Endothelial cell of umbilical vein (primary cell): ENCODE measurements at places on chromosomes 2 and 18. TPM values are rescaled to one million over a fixed set of nuclear protein-coding genes. Genes with fewer than 3 reads are reported as not detected.

Gene HOXD13
- not detected in 2 replicates for total RNA-seq

DNA sequence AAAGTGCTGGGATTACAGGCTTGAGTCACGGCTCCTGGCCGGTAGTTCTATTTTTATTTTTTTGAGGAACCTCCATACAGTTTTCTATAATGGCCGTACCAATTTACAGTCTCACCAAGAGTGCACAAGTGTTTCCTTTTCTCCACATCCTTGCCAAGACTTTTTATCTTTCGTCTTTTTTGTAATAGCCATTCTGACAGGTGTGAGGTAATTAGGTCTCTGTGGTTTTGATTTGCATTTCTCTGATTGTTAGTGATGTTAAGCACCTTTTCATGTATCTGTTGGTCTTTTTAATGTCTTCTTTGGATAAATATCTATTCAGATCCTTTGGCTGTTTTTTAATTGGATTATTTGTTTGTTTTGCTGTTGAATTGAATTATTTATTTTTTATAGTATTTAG is 9.3 kb downstream of the ARMC9 start:
- no peak for DNase-seq
- H3K4me1 ChIP-seq, result no peaks in the 10 kb centered on the region
- no peak overlapping the region for H3K27ac ChIP-seq
- peaks cover 3% of the 10 kb centered on the region for H3K36me3 ChIP-seq
- H3K27me3 ChIP-seq, result no peaks in the 10 kb centered on the region

- no peaks in the 10 kb centered on the region for H3K27me3 ChIP-seq
- H3K4me1 ChIP-seq, result no peaks in the 10 kb centered on the region
- no peaks in the 10 kb centered on the region for H3K36me3 ChIP-seq
- no peak for DNase-seq
- H3K27ac ChIP-seq, result no peak overlapping the region
Observed at GRCh38 chr18:53496028-53496427, 728.4 kb downstream of the MBD2 start.

Gene SERPINB7
- total RNA-seq, result not detected in 2 replicates

DNA sequence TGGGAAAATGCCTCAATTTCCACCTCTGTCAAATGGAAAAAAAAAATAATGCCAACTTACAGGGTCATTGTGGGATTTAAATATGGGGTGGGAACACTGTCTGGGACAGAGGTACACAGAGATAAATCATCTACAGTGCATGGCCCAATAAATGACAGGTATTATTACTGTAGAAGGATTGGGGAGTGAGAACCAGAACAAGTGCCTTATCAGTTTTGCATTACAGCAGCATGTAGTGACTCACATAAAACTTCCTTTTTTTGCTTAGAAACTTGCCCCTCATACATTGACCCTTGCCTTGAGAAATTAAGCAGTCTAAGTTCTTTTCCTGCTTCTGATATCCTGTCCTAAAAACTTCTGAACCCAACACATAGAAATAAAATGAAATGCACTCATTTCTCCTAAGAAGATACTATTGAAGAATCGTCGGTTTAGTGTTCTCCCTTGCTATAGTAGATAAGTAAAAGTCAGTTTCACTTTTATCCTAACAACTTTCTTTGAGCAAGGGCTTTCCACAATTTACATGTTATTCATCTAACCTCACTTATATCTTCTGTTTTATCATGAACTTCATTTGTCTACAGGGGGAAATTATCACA is 121.0 kb upstream of the HAAO start:
- DNase-seq, result peak; percentile 95
- no peak overlapping the region for H3K4me3 ChIP-seq
- peaks cover 42% of the 10 kb centered on the region for H3K4me1 ChIP-seq
- no peaks in the 10 kb centered on the region for H3K27me3 ChIP-seq
- no peaks in the 10 kb centered on the region for H3K36me3 ChIP-seq

Gene OSR1
- total RNA-seq, result not detected in 2 replicates

Gene ALPI
- total RNA-seq, result not detected in 2 replicates

DNA sequence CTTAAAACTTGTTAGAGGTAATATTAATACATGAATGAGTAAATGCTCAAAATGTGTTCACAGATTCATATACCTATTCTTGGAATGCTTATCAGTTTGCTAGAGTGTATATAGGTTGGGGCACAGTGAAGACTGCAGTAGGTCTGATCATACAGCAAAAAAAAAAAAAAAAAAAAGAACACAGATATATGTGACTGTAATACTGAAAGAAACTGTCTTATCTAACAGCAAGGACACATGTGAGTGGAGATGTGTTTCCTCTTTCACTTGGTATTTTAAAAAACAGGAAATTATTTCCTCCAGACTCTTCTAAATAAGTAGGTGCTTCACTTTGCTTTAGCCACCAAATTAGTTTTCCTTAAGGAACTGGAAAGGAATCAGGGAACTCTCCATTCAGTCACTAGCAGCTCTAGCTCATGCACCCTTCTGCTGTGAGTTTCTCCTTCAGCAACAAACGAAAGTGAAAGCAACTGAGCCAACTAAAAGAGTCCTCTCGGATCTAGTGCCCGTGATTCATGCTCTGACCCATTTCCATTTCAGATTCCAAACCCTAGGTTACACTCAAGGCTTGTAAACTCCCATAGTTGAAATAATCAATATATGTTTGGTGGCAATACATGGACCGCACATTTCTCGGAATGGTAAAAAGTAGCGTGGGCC is 98.5 kb downstream of the DSEL start:
- H3K27ac ChIP-seq, result no peak overlapping the region
- H3K27me3 ChIP-seq, result no peaks in the 10 kb centered on the region
- peak; percentile 36 for DNase-seq
- H3K36me3 ChIP-seq, result no peaks in the 10 kb centered on the region
- no peaks in the 10 kb centered on the region for H3K4me1 ChIP-seq

DNA sequence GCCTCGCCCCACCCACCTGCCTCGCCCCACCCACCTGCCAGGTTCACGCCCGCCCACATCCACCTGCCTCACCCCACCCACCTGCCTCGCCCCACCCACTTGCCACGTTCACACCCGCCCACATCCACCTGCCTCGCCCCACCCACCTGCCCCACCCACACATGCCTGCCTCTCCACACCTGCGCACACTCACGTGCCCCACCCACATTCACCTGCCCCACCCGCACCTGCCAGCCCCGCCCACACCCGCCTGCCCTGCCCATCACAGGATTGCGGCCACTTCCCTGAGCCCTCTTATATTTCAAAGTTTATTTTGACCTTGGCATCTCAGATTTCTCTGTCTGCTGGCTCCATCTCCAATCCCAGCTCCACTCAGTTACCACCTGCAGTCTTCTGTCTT is 217.5 kb upstream of the SOX11 start:
- H3K4me1 ChIP-seq, result no peaks in the 10 kb centered on the region
- no peaks in the 10 kb centered on the region for H3K36me3 ChIP-seq
- no peak for DNase-seq
- H3K27me3 ChIP-seq, result no peaks in the 10 kb centered on the region
- no peak overlapping the region for H3K27ac ChIP-seq

Gene COL4A4
- not detected in 2 replicates for total RNA-seq

GRCh38 chr2:62801814-62802523 is 96.5 kb downstream of the EHBP1 start:
- H3K4me1 ChIP-seq, result no peaks in the 10 kb centered on the region
- H3K27ac ChIP-seq, result no peak overlapping the region
- no peaks in the 10 kb centered on the region for H3K27me3 ChIP-seq
- H3K36me3 ChIP-seq, result no peaks in the 10 kb centered on the region

- H3K27me3 ChIP-seq, result no peaks in the 10 kb centered on the region
- no peaks in the 10 kb centered on the region for H3K4me1 ChIP-seq
- no peak overlapping the region for H3K27ac ChIP-seq
- no peaks in the 10 kb centered on the region for H3K36me3 ChIP-seq
- H3K4me3 ChIP-seq, result no peak overlapping the region
- no peak for DNase-seq
Observed at GRCh38 chr18:4060427-4061281, 394.5 kb downstream of the DLGAP1 start.

Gene MDH1B
- 0.51 TPM in 1 of 2 replicates, not detected in the other for total RNA-seq

Gene GLI2
- total RNA-seq, result 0.13 and 0.51 TPM in 2 replicates
